Adipocyte (in vitro differentiated cells): ENCODE measurements at places on chromosomes 11 and 22.

DNA sequence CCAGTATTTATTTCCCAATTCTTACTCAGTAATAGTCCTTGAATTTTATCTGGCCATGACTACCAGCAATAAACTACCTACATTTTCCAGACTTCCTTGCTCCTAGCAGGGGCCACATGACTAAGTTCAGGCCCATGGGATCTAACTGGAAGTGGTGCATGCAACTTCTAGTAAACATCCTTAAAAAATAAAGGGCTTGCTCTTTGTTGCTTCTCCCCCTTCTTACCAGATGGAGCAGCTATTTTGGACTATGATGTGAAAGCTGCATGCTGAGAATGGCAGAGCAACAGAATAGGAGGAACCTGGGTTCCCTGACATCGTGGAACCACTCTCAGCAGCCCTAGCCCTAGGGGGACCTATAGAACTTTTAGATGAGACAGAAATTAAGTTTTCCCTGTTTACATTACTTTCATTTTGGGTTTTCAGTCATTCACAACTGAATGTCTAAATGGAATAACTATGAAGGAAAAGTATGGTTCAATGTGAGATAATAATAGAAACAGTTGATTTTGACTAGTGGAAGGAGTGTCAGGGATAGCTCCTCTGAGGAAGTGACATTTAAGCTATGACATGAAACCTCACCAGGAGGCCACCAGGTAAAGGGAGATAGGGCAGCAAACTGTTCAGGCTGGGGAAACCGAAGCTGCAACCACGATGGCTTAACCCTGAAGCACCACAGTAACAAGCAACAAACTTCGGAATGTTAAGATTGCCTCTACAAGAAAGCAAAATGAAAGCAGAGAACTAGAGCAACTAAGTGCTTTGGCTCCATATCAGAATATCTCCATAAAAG is 48.9 kb downstream of the PHF21A start:
- no peak for DNase-seq

DNA sequence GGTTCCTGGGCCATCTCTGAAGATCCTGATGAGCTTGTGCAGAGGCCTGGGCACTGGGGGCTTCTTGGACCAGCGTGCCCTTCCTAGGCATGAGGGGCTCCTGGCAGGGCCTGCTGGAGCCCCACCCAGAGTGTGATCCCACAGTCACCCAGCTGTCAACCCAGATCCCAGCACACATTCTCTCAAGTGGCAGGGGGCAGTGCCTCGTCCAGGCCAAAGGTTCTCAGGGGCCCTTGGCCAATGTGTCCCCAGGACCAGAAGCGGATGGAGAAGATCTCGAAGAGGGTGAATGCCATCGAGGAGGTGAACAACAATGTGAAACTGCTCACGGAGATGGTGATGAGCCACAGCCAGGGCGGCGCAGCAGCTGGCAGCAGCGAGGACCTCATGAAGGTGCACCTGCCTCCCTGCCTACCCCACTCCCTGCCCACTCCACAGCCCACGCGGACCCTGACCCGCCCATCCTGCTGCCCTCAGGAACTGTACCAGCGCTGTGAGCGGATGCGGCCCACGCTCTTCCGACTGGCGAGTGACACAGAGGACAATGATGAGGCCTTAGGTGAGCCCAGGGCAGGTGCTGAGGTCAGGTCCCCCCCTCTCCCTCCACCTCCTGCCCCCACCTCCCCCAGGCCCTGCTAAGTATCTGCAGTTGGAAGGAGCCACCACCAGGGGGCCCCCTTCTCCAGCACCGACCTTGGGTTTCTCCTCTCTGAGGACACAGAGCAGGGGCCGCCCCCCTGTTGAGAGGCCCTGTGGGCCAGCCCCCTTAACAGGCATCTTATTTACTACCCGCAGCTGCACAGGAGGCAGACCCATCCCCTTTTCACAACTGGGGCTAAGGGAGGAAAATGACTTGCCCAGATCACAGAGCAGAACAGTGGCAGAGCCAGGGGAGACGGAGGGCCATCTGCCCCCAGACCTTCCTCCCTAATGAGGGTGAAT is 14.7 kb downstream of the GGA1 start:
- DNase-seq: peak; percentile 81

DNA sequence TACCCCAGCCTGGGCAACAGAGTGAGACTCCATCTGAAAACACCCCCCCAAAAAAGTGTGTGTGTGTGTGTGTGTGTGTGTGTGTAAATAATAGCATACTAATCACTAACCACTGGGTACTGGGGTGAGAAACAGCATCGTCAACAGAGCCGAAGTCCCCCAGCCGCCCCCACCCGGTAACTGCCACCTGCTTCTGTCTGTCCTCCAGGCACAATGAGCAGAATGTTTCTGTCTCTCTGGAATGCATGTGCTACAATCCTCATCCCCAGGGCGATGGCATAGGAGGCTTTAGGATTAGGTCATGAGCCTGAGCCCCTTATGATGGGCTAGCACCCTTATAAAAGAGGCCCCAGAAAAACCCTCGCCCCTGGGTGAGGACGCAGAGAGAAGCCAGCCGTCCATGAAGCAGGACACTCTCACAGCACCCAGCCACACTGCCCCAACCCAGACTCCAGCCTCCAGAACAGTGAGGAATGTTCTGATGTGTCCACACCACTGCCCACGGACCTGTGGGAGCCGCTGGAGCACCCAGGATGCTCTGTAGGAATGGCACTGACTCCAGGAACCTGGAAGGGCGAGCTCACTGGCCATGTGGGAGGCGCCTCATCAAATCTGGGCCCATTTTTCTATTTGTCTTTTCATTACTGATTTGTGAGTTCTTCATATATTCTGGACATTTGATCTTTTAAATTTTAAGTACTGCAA is 9.9 kb downstream of the TTLL8 start:
- DNase-seq: no peak

- no peak for DNase-seq
These were observed 448.7 kb downstream of the RAB38 start for GRCh38 chr11:87726506-87726905.

DNA sequence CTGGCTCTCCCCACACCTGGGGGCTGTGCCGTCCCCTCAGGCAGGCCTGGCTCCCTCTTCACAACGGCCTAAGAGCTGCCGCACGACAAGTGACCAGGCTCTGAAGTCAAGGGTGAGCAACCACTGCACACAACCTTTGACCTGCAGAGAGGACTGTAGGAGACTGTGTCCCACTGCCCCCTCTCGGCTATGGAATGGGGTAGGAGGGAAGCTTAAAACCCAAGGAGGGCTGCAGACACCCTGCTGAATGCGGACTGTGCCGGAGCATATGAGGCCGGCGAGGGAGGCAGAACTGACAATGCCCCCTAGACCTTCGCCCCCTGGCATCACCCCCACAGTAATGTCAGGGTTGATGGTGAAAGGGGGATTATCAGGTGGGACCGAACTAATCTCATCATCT is 311.9 kb downstream of the CTTN start:
- DNase-seq: no peak
